Stimulated activated CD4-positive, alpha-beta T cell treated with anti-CD3 and anti-CD28 coated beads, Interleukin-2, amount 100 ng/mL, for 24 hours (primary cell): ENCODE measurements at places on chromosomes 2 and 18.

DNA sequence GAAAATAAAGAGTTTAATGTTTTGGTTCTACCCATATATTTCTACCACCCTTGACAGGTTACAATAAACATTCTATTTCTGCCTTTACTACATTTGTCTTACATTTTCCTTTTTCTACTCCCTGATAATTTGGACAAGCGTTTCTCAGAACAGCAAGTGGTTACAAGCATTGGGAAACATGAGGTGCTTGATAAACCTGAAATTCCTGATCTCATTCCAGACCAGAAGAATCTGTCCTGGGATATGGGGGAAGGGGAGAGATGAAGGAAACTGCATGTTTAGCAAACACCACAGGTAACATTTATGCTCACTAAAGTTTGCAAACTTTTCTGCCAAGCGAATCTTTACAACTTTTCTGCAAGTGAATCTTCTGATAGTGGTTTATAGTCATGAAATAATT is 28.3 kb upstream of the DSC1 start:
- no peak for DNase-seq

DNA sequence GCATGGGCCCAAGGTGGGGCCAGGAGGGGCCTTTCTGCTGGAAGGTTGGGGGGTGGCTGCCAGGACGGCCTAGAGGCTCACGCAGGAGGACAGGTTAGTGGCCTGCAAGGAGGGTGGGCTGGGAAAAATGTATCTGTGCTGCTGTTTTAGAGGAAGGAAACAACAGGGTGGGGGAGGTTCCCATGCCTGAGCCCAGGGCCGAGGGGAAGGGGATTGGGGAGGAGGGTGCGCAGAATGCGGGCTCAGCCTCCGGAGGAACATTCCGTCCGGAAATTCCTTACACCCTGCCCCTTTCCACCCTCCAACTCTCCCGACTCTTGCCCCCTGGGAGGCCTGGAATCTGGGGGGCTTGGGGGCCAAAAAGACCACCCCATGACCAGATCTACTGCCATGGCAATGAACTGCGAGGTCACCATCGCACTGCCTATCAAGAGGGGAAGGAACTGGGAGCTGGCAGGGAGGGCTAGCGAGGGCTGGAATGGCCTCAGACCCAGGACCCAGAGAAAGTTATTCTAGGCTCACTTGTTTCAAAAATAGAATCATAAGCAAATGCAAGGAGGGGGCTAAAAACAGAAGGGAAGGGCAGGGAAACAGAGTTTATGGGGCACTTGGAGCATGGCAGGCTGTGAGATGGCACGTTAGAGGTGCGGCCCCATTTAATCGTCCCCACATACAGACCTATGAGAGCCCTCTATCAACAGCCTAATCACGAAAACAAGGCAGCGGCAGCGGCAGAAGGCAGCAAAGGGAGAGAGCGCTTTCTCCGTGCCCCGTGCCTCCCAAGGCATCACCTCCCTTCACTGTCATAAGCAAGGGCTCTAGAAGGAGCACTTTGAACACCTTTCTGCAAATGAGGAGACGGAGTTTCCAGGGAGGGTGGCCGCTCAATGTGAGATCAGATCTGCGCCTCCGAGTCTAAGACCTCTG is 90.4 kb downstream of the TNS1 start:
- no peak for DNase-seq

- no peak for DNase-seq
Observed at GRCh38 chr2:74142340-74142739, 5.4 kb downstream of the BOLA3 start.

- no peak for DNase-seq
Observed at GRCh38 chr2:28516950-28517349, 21.1 kb downstream of the PLB1 start.

DNA sequence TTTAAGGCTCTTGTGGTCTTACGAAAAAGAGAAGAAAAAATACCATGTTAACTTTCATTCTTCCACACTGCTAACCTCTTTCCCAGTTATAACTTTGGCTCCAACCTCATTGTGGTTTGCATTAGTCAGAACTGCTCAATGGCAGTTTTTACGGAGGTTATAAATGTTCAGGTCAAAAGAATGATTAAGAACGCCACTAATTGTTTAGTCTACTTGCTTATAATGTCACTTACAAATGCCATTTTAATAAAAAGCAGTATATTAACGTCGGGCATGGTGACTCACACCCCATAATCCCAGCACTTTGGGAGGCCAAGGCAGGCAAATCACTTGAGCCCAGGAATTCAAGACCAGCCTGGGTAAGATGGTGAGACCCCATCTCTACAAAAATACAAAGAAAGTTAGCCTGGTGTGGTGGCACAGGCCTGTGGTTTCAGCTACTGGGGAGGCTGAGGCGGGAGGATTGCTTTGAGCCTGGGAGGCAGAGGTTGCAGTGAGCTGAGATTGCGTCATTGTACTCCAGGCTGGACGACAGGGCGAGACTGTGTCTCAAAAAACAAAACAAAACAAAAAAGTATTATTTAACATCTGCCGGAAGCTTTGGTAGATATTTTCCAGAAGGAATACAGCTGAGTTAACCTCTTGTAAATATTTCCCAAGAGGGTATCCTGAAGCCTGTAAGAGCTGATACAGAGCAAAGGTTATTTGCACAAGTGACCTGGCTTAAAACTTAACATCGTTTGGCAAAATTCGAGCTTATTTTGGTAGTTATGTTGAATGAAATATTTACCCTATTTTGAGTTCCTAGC is 5.1 kb downstream of the AGPS start:
- DNase-seq = no peak

DNA sequence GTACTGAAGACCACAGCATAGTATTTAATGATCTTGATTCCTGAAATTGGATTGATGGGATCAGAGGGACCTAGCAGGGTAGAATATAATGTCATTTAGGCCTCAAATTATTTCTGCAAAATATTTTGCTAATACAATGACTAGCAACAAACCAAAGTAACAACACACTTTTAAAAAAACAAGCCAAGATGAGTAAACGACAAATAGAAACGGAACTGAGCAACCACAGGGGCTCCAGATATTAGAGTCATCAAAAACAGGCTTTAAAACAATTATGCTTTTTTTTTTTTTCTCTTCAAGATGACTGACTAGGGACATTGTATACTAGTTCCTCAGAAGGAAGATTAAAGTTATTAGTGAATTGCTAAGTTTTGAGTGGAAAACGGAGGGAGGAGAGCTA is 447.1 kb upstream of the MMADHC start:
- no peak for DNase-seq

GRCh38 chr2:239285071-239285931 is 115.5 kb downstream of the HDAC4 start:
- no peak for DNase-seq

DNA sequence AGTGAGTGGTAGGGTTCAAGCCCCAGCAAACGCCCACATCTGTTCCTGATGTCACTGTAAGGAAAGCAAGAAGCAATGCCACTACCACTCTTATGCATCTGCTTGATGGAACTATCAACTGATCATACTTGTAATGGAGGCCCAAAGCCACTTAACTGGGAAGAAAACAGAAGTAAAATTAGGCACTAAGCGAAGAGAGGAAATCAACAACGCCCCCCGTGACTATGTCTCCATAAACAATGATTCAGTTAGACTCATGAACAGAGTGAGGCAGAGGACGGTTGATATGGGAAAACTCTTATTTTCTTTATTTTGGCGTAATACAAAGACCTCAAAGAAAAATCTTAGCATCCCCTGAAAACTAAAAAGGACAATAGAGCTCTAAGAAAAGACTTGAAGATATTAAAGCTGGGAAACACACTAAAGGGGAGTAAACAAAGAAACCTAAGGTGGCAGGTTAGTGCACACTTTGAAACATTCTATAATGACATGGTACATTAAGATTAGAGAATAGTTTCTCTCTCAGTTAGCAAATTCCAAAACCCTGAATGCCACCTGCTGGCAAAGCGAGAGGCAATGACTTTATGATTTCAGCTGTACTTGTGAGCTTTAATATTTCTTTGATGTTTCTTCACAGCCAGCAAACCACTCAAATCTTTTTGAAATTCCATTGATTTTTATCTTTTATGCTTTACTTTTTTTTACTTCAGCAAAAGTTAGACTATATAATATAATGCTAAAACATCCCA is 86.5 kb downstream of the LRP2 start:
- no peak for DNase-seq

DNA sequence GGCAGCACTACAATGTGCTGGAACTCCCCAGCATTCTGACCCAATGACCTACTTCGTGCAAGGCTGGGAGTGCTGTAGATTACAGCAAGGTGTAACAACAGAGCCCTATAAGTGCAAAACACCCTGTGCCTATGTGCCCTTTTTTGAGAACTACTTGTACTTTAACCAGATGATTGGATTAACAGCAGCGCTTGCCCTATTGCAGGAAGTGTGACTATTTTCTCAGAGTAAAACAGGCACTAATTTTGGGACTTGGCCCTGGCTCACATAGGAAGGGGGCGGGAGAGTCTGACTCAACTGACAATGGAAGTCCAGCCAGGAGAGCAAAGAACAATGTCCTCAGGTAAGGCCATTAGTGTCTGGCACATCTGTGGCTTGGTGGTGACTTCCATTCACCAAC is 35.6 kb upstream of the RNF125 start:
- DNase-seq = no peak
